ENCODE measurements at places on chromosomes 3 and 15. TPM values are rescaled to one million over a fixed set of nuclear protein-coding genes. Genes with fewer than 3 reads are reported as not detected.
A peak's percentile ranks its signal among the peaks of the same experiment; 100 is the strongest.

ITIH1 gene
- total RNA-seq = not detected

GREM1 gene
- total RNA-seq = 1.2 TPM

DNA sequence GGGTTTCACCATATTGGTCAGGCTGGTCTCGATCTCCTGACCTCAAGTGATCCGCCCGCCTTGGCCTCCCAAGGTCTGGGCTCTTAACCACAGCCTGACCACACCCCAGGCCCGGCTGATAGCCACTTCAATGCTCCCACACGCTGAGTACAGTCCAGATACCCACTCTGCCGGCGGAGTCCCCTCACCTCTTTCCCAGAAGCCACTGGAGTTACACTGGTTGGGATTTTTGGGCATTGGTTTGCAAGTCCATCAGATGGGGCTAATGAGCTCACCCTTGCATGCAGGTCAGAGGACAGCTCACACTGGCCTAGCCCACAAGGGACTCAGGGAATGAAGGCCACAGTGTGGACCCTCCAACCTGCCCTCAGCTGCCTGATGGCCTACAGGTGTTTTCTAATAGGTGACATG, 60.1 kb downstream of the IQSEC1 start:
- no peak for DNase-seq

- DNase-seq = no peak
Observed at GRCh38 chr15:90479656-90480055, 50.1 kb upstream of the CRTC3 start.

GRCh38 chr3:72872183-72872582, 15.7 kb upstream of the GXYLT2 start:
- no peak for DNase-seq

GRCh38 chr3:37287776-37288175, 113.4 kb upstream of the LRRFIP2 start:
- DNase-seq = peak; percentile 78

DNA sequence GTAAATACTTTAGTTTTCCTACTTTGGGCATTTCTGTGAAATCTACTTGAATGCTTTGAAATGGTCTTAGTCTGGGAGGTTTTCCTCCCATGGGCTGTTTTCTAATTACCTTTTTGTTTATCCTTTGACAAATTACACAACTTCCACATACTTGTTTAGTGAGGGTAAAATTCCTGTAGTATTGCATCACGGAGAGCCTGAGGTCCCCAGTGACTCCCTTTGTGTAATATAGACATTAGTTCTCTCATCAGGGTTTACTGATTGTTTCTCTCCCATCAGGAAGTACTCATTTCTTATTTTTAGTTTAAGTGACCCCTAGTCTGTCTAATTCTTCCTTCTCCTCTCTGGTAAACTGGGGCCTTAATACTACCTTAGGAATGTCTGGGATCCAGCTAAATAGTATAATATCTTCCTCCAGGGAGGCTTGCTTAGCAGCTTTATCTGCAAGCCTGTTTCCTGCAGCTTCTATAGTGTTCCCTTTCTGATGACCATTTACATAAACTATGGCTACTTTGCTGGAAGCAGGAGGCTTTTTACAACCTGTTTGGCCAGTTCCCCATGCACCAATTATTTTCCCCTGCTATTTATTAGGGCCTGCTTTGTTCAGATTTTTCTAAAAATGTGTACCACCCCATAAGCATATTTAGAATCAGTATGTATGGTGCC, 87.2 kb upstream of the XCR1 start:
- DNase-seq = peak; percentile 2

DNA sequence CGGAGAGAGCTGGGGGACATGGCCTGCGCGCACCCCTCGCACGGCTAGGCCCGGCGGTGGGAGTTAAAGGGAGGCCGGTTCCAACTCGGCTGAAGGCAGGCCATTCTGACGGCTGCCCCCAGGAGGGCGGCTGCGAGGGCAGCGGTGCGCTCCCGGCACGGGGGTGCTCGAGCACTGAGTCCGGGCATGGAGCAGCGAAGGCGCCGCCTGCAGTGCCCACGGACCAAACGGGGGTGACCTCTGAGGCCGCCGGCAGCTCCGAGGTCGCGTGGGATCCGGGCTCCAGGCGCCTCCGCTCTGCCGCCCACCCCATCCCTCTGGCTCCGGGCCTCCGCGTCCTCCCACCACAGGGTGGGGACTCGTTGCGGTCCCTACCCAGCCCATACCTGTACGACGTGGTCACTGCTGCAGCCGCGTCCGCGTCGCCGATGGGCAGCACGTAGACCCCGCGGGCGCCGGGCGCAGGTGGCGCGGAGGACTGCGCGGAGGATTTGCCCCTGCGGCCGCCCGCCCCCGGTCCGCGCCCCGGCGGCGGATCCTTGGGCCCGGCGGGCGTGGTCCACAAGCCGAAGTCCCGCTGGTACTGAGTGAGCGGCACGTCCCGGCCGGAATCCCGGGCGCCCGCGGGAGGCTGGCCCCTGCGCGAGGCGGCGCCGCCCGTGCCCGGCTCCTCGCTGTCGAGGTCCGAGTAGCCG, 469 bp downstream of the MAP6D1 start:
- peak; percentile 35 for DNase-seq

DNA sequence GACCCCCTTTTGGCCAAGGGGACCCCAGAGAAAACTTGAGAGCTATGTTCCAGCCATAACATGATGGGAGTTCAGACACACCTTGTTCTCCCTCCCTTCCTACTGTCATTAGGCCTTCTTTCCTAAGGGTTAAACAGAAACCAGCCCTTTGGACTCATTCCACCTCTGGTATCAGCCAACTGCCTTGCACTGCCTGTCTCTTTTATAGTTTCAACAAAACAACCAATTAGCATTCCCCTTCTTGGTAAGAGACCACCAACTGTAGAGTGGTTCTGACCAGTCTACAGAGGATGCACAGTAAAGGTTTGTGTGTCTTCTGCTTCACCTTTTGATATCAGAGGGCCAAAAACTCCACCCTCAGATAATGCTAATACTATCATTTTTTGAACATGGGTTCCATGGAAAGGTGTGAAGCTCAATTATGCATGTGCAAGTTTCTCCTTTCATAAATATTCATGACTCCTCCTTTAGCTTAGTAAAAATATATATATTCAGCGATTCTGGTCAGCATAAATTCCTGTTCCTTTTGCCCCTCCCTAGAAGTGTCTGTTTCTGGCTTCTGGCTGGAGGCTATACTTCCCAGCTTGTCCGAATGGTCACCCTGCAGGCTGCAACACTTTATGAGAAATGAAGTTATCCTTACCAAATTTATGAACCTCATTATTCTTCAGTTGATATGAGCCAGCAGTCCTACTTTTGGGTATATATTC, 55.9 kb downstream of the SERP1 start:
- no peak for DNase-seq

- peak; percentile 47 for DNase-seq
Observed at GRCh38 chr15:25345943-25346342, 92.9 kb downstream of the UBE3A start.

GRCh38 chr3:17234382-17234781, 349.6 kb downstream of the PLCL2 start:
- DNase-seq = peak; percentile 16

- DNase-seq = peak; percentile 27
Observed at GRCh38 chr15:57220205-57220604, 156.1 kb upstream of the CGNL1 start.

CYP11A1 gene
- total RNA-seq = not detected

GRCh38 chr3:14549256-14549919, 9.2 kb upstream of the GRIP2 start:
- DNase-seq = peak; percentile 31

- no peak for DNase-seq
Observed at GRCh38 chr15:55573224-55573623, 14.9 kb downstream of the PYGO1 start.

- no peak for DNase-seq
Observed at GRCh38 chr3:154139996-154140436, 18.8 kb downstream of the ARHGEF26 start.

DNA sequence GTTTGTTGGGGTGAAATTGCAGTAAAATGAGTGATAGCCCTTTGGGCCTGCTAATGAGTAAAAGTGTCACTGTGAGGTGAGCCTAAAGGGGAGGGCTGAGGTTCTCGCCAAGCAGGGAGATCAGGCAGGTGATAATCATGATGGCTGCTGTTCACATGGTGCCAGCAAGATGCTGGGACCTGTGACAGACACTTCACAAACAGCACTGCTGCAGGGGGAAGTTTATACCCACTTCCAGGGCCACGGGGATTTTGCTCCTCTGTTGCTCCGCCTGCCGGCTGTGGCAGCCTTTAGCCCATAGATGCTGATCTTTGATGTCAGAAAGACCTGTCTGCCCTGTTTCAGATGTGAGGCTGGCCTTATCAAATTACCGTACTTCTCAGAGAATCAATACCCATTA, 96.7 kb downstream of the SV2B start:
- no peak for DNase-seq

- no peak for DNase-seq
Observed at GRCh38 chr3:10289787-10290355, 2.9 kb downstream of the GHRL start.

DNA sequence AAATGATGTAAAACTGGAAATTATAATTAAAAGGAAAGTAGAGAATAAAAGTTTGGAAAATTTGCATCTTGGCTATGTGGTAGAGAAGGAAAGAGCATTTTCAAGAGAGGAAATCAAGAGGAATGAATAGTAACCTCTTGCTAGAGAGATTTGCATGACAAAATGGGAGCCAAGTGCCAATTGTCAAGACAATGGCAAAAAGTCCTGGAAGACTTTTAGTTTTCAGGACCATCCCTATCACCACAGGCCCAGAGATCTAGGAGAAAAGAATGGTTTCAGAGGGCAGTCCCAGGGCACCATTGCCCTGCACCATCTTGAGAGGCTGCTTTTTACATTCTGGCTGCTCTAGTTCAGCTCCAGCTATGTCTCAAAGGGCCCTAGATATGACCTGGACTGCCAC, 1427.6 kb downstream of the ZPLD1 start:
- DNase-seq = no peak

DNA sequence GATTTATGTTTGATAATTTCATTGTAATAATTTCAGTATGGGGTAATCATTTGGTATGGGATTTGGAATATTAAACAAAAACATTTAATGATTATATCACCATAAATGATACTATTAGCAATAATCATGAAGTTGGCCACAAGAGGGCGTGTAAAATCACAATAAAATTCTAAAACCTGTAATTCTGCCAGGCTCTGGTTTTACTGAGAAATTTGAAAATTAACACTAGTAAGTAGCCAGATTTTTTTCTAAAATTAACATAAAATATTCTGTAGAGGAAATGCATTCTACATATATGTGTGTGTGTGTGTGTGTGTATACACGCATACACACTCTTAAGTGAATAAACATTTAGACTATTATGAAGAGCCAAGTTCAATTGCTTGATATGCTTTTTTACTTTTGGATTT, 40.5 kb downstream of the FEZF2 start:
- DNase-seq = peak; percentile 45

DNA sequence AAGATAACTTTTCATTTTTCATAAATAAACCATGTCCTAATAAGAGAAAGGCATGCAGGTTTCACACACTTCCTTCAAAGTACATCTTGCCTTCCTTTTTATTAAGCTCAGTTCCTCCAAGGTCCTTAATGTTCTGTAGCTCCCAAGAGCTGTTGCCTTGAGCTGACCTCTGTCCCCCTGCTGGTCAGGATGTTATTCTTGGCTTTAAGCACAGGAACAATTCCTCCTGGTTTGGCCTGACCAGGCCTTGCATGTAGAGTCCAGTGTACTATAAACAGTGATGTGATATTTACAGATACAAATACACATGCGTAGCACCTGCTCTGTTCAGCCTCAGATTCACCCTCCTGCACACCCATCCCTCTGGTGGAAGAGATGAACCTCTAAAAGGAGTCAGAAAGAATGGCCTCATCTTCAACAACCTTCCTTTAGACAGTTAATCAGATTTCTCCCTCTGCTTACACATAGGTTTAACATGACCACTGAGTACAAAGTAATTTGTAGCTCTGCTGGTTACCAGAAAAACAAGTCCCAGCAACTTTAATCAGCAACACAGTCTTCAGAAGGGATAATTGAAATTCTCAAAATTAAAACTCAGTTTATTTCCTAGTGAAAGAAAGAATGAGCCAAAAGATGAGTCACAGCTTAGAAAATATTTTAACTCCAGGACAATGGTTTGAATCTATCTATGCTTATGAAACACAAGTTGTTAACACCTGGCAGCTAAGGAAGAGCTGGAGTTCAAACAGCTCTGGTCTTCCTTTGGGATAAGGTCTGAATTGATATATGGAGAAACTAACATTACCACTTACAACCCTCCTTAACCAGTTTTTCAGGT, 46.5 kb downstream of the PTPN9 start:
- peak; percentile 92 for DNase-seq

DNA sequence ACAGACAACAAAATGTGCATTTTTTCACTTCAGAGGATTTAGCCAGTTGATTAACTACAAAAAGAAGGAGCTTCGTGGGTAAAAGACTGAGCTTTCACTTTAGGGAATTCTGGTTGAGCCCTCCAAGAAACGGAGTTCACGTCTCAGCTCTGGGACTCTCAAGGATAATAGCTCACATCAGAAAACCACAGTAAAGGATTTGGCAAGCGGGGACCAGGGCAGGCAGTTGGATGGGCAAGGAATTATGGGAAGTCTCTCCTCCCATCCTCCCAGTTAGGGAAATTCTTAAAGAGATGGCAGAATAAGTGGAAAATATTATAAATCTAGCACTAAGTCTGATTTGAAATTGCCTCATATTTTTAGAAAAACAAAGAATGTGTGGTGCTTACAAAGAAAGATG, 188.3 kb upstream of the EOMES start:
- DNase-seq = no peak

DNA sequence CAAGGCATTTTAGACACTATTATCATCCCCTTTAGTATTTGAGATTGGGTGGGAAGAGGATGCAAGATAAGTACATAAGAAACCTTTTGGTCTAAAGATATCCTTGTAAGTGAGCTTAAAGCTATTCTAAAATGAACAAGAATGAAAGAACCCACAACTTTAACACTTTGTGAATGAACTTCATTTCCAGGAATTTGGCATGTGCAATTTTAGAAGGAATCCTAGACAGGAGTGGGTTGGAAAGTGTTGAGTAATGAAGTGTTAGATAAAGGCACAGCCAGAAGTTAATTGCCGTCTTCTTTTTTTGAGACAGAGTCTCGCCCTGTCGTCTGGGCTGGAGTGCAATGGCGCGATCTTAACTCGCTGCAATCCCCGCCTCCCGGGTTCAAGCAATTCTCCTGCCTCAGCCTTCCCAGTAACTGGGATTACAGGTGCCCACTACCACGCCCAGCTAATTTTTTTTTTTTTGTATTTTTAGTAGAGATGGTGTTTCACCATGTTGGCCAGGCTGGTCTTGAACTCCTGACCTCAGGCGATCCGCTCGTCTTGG, 13.2 kb upstream of the TEX9 start:
- no peak for DNase-seq

GRCh38 chr3:129953621-129954020, 20.9 kb upstream of the TRH start:
- no peak for DNase-seq

- no peak for DNase-seq
Observed at GRCh38 chr3:114242947-114243346, 5.6 kb upstream of the ZNF80 start.

GRCh38 chr15:92989470-92989869, 89.3 kb downstream of the CHD2 start:
- DNase-seq = no peak
